ENCODE measurements at places on chromosomes 12 and 14. TPM values are rescaled to one million over a fixed set of nuclear protein-coding genes. Genes with fewer than 3 reads are reported as not detected.

- no peak for DNase-seq
- no peaks in the 10 kb centered on the region for H3K4me1 ChIP-seq
- peaks cover 7% of the 10 kb centered on the region for H3K27me3 ChIP-seq
- H3K36me3 ChIP-seq = no peaks in the 10 kb centered on the region
Measured at GRCh38 chr12:112686373-112686772, 105.2 kb upstream of the RPH3A start.

- peaks cover 3% of the 10 kb centered on the region for H3K4me1 ChIP-seq
- no peak overlapping the region for H3K4me3 ChIP-seq
- H3K36me3 ChIP-seq = no peaks in the 10 kb centered on the region
- DNase-seq = no peak
- no peaks in the 10 kb centered on the region for H3K27me3 ChIP-seq
Measured at GRCh38 chr12:30531731-30532678, 163.7 kb downstream of the IPO8 start.

DNA sequence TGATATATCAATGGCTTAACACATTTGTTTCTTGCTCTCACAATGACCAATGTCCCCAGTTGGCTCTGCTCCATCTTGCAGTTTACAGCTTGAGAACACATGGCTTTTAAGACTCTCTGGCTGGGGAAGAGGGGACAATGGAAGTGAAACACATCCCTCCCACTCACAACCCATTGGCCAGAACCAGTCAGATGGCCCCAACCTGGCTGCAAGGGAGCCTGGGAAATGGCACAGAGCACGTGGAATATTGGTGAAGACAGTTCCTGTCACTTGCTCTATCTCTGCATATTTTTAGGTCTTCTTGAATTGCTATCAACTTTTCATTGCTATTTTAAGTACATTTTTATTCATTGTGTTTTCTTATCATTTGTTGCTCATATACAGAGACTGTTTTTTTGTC is 345.4 kb downstream of the MED13L start:
- no peak overlapping the region for H3K4me3 ChIP-seq
- H3K27me3 ChIP-seq = no peaks in the 10 kb centered on the region
- no peak for DNase-seq
- no peaks in the 10 kb centered on the region for H3K4me1 ChIP-seq
- no peaks in the 10 kb centered on the region for H3K36me3 ChIP-seq
- H3K27ac ChIP-seq = no peak overlapping the region

DNA sequence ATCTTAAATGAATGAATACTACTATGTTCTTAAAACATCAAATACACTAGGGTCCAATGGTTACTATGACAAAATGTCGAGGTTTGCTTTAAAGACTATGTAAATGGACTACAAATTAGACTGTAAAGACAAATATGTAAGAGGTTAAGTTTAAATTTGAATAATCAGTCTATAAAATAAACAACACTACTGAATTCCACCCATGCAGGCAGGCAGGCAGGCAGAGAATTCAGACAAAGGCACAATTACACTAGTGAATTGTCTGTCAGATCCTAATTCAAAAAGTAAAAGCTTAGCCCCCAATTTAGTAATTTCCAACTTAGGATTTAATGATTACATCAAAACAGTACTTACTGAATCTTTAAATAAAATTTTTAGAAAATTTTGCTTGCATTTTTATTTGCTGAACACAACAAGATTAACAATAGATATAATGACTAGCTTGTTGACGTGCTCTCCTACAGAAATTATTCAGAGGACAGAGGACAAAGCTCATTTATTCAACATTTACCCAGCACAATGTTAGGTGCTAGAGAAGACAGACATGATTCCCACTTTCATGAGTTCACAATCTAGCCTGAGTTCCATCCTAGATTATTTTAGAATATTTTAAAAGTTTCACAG is 97.4 kb downstream of the CDK17 start:
- H3K27me3 ChIP-seq = no peaks in the 10 kb centered on the region
- no peak overlapping the region for H3K4me3 ChIP-seq
- no peaks in the 10 kb centered on the region for H3K4me1 ChIP-seq
- no peak for DNase-seq

DNA sequence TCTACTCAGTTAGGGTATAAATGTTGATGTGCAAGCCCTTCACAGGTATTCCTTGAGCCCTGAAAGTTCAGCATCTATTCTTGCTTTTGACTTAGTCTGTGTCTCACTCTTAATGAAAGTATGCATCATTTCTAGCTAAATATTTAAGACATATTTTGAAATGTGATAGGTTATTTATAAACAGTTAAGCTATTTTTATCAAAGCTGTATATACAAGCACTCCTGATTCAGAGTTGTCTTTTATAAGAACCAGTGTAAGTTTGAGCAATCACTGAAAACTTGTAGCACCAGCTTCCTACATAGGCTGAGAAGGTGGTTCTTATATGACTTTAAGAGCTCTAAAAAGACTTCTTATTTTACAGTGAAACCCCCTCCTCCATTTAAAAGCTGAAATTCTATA is 98.6 kb downstream of the MYF5 start:
- DNase-seq = no peak
- no peaks in the 10 kb centered on the region for H3K36me3 ChIP-seq
- H3K27ac ChIP-seq = no peak overlapping the region
- H3K4me3 ChIP-seq = no peak overlapping the region
- no peaks in the 10 kb centered on the region for H3K4me1 ChIP-seq

DNA sequence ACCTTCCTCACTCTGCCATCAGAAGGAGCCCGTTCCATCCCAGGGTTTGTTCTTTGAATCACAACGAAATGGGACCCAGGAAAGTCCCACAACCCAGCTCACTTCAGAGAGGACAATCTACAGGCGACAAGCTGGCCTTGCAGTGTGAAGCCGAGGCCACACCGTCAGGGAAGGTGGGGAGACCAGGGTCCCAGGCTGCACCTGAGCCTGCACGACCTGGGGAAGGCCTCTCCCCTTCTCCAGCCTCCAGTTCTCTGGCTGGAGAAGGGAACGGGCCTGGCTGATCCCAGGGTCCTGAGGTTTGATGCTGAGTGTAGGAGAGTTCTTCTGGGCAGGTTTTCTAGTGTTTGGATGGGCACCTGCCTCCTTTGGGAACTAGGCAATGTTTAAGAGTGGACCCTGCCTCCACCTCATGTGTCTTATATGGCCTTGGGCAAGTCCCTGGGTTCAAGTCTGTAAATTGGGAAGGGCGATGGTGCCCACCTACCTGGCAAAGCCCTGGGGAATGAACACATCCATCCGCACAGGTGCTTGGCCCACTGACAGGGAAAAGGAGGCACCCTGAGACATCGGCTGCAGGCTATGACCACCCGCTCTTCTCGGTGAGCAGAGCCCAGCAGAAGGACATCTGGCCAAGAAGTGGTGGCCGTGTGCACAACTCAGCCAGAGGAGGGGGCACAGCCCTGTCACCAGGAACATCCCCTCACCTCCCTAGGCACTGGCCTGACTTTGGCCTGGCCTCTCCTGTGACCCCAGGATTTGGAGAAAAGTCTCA is 77.9 kb upstream of the BCL11B start:
- no peak overlapping the region for H3K4me3 ChIP-seq
- DNase-seq = no peak
- no peaks in the 10 kb centered on the region for H3K36me3 ChIP-seq
- no peaks in the 10 kb centered on the region for H3K27me3 ChIP-seq
- no peaks in the 10 kb centered on the region for H3K4me1 ChIP-seq

GRCh38 chr12:113066813-113067400 is 10.4 kb downstream of the DTX1 start:
- peaks cover 3% of the 10 kb centered on the region for H3K4me1 ChIP-seq
- no peak for DNase-seq
- H3K27ac ChIP-seq = no peak overlapping the region
- H3K36me3 ChIP-seq = no peaks in the 10 kb centered on the region
- peaks cover 31% of the 10 kb centered on the region for H3K27me3 ChIP-seq
- no peak overlapping the region for H3K4me3 ChIP-seq

The LRRC10 gene
- total RNA-seq = not detected

DNA sequence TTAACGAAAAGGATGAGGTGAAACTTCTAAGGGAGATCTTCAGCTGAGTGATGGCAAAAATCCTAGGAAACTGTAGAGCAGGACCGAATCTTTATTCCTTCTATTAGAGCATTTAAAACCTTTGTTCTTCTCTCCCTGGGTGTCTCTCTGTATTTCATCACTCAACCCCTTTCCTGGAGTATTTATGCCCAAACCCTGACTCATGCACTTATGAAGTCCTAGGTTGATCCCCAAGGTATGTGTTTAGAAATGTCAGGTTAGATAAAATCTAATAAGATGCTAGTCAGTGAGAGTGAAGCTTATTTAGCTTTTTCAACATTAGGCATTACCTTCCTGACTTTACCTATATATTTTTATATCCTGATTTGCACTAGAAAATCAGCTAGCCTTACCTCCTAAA is 239.8 kb upstream of the NPAS3 start:
- DNase-seq = no peak
- no peaks in the 10 kb centered on the region for H3K27me3 ChIP-seq
- no peaks in the 10 kb centered on the region for H3K4me1 ChIP-seq
- no peak overlapping the region for H3K27ac ChIP-seq
- H3K36me3 ChIP-seq = no peaks in the 10 kb centered on the region

DNA sequence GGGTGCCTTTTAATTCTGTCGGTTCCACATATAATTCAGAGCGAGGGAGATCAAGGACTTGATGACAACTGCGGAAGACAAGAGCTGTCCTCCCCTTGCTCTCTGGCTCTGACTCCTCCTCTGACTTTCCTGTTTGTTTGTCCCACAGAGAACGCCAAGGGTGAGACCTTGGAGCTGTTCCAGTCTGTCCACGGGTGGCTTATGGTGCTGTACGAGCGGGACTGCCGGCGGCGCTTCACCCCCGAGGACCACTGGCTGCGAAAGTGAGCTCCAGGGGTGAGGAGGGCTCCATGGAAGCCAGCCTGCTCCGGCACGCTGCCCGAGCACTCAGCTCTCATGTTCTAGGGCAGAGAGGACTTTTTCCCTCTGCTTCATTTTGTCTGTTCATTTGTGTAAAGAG is 32.8 kb downstream of the UBE3B start:
- no peaks in the 10 kb centered on the region for H3K27me3 ChIP-seq
- no peaks in the 10 kb centered on the region for H3K36me3 ChIP-seq
- H3K4me3 ChIP-seq = no peak overlapping the region

DNA sequence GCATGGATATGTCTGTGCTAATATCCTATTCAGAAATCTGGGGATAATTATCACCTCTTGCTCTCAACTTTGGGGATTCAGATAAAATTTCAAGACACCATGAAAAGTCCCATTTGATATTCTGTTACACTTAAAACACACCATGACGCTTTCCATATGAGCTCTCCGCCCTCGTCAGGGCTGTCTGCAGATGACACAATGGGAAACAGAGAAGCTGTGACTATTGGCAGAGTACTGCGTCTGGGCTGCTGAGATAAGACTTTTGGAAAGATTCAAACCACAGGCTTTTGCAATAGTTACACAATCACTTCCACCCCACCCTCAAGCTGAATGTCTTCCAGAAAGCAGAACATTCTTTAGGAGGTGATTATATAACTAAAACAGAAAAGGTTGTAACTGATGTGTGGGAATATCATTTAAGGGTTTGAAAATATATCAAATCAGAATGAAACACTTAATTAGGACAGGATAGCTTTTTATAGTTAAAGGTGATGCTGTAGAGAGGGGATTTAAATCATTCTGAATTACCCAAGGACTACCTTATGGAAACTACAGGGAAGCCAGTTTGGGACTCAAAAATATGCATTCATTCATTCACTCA is 75.3 kb upstream of the TMPO start:
- H3K27me3 ChIP-seq = no peaks in the 10 kb centered on the region
- DNase-seq = no peak
- no peak overlapping the region for H3K4me3 ChIP-seq

The C14orf180 gene
- 0.32 TPM for total RNA-seq

GRCh38 chr14:59463787-59464485 is 1.2 kb downstream of the GPR135 start:
- H3K27me3 ChIP-seq = peaks cover 7% of the 10 kb centered on the region
- peak overlapping the region; percentile 52 for H3K4me3 ChIP-seq

The PLEKHD1 gene
- 0.16 TPM for total RNA-seq

DNA sequence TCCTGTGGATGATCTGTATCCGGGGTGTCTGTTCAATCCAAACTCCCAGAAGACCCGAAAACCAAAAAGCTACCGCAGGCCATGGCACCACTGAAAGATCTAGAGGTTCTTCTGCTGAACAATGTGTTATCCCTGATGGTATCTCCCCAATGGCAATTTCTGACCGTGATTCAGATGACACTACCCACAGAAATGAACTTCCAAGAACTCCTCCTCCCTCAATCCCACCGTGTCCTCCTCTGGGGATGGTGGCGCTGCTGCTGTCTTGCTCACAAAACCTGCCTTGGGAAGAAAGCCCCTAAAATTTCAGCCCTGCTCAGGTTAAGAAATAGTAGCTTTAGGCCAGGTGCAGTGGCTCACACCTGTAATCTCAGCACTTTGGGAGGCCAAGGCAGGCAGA is 7.8 kb downstream of the CRACR2A start:
- no peak overlapping the region for H3K27ac ChIP-seq
- no peaks in the 10 kb centered on the region for H3K27me3 ChIP-seq

DNA sequence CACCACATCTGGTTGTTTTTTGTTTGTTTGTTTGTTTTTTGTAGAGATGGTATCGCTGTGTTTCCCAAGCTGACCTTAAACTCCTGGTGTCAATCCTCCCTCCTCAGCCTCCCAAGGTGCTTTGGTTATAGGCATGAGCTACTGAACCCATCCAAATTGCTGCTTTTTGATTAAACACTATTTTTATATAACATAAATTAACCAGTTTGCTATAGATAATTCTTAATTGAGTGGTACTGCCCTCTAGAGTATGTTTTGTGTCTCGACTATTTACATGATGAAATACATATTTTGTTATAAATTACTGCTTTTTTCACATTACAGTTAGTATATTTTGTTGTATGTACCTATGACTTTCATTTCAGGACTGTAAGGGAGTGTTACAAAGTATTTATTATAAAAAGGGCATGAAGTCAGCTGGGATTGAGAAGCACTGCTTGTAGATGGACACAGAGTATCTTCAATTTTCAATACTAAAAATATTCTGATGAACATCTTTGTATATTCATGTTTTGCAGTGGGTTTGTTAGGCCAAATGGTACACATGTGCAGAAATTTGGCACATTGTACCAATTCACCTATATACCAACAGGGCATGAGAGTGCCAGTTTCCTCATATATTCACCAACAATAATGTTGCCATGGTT is 14.9 kb upstream of the SCAF11 start:
- H3K4me3 ChIP-seq = no peak overlapping the region
- DNase-seq = no peak
- H3K36me3 ChIP-seq = no peaks in the 10 kb centered on the region
- H3K27me3 ChIP-seq = no peaks in the 10 kb centered on the region

DNA sequence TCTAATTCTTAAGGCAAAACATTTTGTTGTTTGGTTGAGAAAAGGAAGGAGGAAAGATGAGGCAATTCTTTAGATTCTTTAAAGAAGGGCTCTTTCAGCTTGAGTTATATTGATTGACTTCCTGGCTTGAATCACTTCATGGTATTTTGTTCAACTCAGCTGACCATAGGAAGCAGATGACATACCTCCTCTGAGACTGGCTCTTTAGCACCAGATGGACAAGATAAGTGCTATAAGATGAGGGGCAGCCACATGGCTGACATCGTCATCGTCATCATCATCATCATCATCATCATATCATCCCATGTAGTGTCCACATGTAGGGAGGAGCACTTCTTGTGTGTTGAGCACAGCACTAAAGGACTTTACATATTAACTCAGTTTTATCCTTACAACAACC is 81.3 kb downstream of the SSPN start:
- H3K36me3 ChIP-seq = no peaks in the 10 kb centered on the region
- H3K27ac ChIP-seq = no peak overlapping the region
- no peaks in the 10 kb centered on the region for H3K27me3 ChIP-seq
- DNase-seq = no peak
